ENCODE measurements at places on chromosomes 13 and 19.

GRCh38 chr13:110454956-110455355 lies 106.6 kb downstream of the RAB20 start:
- DNase-seq = no peak

GRCh38 chr19:17292301-17293074 lies 10.7 kb downstream of the ABHD8 start:
- DNase-seq = peak; percentile 62

GRCh38 chr19:46737298-46737654 lies 8.6 kb upstream of the FKRP start:
- DNase-seq = no peak

- no peak for DNase-seq
Observed at GRCh38 chr19:33114312-33114711, 17.6 kb upstream of the WDR88 start.

- peak; percentile 59 for DNase-seq
Observed at GRCh38 chr19:46728693-46729339, 11.9 kb upstream of the PRKD2 start.

GRCh38 chr19:44803442-44804428 lies 5.2 kb upstream of the BCAM start:
- DNase-seq = no peak

GRCh38 chr13:91960947-91961346 lies 562.5 kb downstream of the GPC5 start:
- no peak for DNase-seq

GRCh38 chr19:57515255-57515654 lies 11.9 kb upstream of the ZNF549 start:
- DNase-seq = no peak
